Tibial nerve (tissue), 4 donors: ENCODE measurements at places on chromosomes 11 and 22.
A peak's percentile ranks its signal among the peaks of the same experiment; 100 is the strongest.

- no peak overlapping the region for H3K4me3 ChIP-seq
- H3K27me3 ChIP-seq = no peaks in the 10 kb centered on the region
- H3K27ac ChIP-seq = no peak overlapping the region
- H3K36me3 ChIP-seq = peaks cover 7% of the 10 kb centered on the region
- no peak for DNase-seq
These were observed 25.2 kb downstream of the FAM76B start for GRCh38 chr11:95764267-95764898.

- no peak overlapping the region for H3K4me3 ChIP-seq
- no peaks in the 10 kb centered on the region for H3K27me3 ChIP-seq
- no peaks in the 10 kb centered on the region for H3K4me1 ChIP-seq
- no peaks in the 10 kb centered on the region for H3K36me3 ChIP-seq
- no peak overlapping the region for H3K27ac ChIP-seq
These were observed 318.9 kb downstream of the CTTN start for GRCh38 chr11:70716986-70717775.

DNA sequence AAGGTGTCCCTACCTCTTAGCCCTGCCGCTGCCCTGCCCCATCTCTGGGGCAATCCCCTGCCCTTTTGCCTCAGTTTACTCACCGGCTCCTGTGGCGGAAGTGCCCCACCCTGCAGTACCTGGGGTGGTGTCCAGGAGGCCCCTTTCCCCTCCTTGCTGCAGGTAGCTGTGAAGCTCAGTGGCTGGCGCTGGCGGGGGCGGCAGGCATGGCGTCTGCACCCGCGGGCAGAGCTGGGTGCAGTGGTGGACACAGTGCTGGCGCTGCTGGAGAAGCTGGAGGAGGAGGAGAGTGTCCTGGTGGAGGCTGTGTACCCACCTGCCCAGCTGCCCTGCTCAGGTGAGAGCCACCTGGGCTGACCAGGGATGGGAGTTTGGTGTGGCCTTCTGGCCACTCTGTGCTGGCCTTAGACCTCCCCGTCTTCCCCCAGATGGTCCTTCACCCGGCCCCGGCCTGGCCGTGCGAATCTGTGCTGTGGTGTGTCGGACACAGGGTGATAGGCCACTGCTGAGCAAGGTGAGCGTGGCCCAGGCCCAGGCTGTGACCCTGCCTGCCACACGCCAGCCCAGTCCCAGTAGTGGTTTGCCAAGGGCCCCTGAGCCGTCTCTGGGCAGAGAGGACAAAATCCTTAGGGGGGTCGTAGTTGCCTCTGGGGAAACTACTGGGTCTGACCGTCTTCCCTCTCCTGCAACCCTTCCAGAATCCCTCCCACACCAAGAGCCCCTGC, 4.0 kb downstream of the CARNS1 start:
- H3K4me1 ChIP-seq = peaks cover 23% of the 10 kb centered on the region
- H3K27ac ChIP-seq = peak overlapping the region; percentile 93
- no peak for DNase-seq
- no peak overlapping the region for H3K4me3 ChIP-seq

GRCh38 chr22:41445129-41446056, 1.2 kb downstream of the TOB2 start:
- peaks cover 18% of the 10 kb centered on the region for H3K36me3 ChIP-seq
- no peaks in the 10 kb centered on the region for H3K27me3 ChIP-seq
- H3K4me3 ChIP-seq = peak overlapping the region; percentile 89
- peak overlapping the region; percentile 99 for H3K27ac ChIP-seq
- peaks cover 26% of the 10 kb centered on the region for H3K4me1 ChIP-seq

DNA sequence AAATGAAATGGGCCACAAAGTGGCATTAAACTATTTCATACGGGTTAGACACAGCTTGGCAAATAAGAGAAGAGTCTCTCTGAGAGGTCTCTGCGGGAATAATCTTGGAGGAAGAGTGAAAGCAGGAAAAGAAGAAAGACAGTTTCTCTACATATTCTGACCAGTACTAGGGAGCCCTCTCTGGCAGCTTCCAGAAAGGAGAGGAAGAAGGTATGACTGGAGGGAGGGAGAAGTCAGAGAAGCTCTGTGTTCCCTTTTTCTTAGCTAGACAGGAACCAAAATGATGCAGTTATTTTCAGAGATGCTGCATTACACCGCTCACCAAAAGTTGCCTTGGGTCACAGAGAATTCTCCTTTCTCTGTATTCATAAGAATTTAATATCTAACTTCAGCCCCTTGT, 382.1 kb downstream of the KCNA4 start:
- H3K27ac ChIP-seq = no peak overlapping the region
- no peak for DNase-seq
- H3K27me3 ChIP-seq = no peaks in the 10 kb centered on the region
- H3K36me3 ChIP-seq = no peaks in the 10 kb centered on the region

DNA sequence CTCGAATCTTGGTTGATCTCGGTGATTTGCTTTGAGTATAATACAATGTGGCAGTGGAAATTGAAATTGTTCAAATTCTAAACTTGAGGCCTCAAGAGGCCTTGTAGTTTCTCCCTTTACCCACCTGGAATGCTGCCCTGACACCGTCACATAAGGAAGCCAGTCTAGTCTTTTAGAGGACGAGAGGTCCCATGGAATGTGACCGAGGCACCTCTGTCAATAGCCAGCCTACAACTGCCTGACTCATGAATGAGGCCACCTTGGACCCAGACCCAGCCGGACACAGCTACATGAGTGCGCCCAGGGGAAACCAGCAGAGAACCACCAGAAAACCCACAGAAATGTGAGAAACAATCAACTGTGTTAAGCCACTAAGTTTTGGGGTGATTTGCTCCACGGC, 52.5 kb downstream of the RPL27A start:
- no peaks in the 10 kb centered on the region for H3K27me3 ChIP-seq
- no peaks in the 10 kb centered on the region for H3K36me3 ChIP-seq
- no peak overlapping the region for H3K27ac ChIP-seq

DNA sequence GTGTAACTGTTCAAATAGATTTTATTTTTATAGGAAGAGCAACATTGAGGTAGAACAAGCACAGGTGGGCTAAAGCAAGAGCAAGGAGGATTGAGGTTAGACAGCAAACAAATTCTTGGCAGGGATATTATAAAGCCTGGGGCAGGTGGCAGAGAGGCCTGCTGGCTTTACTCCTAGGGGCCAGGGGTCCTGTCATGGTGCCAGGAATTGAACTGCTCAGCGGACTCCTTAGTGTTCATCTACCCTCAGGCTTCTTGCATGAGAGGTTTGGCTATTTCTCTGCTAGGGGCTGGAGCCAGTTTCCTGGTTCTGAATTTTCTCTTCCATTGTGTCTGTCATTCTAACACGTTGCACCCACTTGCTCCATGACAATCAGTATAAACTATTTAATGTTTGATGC, 217.2 kb upstream of the NCAM1 start:
- DNase-seq = no peak
- H3K36me3 ChIP-seq = no peaks in the 10 kb centered on the region
- no peaks in the 10 kb centered on the region for H3K27me3 ChIP-seq
- H3K27ac ChIP-seq = no peak overlapping the region
- H3K4me3 ChIP-seq = no peak overlapping the region

- no peak overlapping the region for H3K4me3 ChIP-seq
- no peak overlapping the region for H3K27ac ChIP-seq
- no peaks in the 10 kb centered on the region for H3K36me3 ChIP-seq
- H3K4me1 ChIP-seq = no peaks in the 10 kb centered on the region
- H3K27me3 ChIP-seq = no peaks in the 10 kb centered on the region
- DNase-seq = peak; percentile 36
These were observed 14.6 kb downstream of the MMP13 start for GRCh38 chr11:102940714-102941588.

GRCh38 chr11:120778685-120779490, 245.0 kb upstream of the TBCEL start:
- H3K27ac ChIP-seq = no peak overlapping the region
- no peak overlapping the region for H3K4me3 ChIP-seq
- DNase-seq = no peak
- H3K4me1 ChIP-seq = no peaks in the 10 kb centered on the region

DNA sequence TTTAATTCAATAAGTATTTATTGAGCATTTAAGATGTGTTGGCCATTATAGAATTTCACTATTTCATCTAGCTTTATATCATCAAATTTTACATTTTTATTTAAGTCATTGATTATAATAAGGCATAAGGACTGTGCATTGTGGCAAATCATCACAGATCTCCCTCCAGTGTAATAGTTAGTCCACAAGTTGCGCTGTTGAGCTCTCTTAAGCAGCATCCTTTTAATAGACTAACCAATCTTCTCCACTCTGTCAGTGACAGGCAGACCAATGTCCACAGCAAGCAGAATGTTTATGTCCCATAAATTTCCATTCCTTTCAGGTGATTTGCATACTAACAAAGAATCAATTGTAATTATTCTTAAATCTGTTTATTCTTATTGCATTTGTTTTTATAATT, 595.3 kb upstream of the CCDC90B start:
- H3K36me3 ChIP-seq = no peaks in the 10 kb centered on the region
- DNase-seq = no peak
- no peak overlapping the region for H3K27ac ChIP-seq
- no peaks in the 10 kb centered on the region for H3K27me3 ChIP-seq
- no peaks in the 10 kb centered on the region for H3K4me1 ChIP-seq
- no peak overlapping the region for H3K4me3 ChIP-seq

DNA sequence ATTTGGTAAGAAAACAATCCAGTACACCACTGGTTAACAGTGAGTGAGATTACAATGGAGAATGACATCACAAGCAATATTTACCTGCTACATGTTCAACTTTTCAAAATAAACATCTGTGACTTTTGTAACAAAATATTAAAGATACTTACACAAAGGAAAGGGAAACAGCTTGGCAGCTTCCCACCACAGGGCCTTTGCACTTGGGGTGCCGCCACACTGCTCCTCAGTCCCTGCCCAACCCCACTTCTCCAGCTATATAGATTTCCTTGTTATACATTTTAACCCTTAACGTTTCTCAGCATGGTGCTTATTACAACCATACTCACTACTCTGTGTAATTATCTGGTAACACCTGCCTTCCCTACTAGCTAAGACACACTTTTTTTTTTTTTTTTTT, 10.9 kb downstream of the KMT5B start:
- DNase-seq = no peak
- H3K4me3 ChIP-seq = no peak overlapping the region
- no peaks in the 10 kb centered on the region for H3K36me3 ChIP-seq
- H3K27ac ChIP-seq = no peak overlapping the region
- no peaks in the 10 kb centered on the region for H3K27me3 ChIP-seq

- no peak overlapping the region for H3K27ac ChIP-seq
- no peak overlapping the region for H3K4me3 ChIP-seq
- no peaks in the 10 kb centered on the region for H3K36me3 ChIP-seq
These were observed 211.9 kb downstream of the MYO18B start for GRCh38 chr22:25953919-25954318.

DNA sequence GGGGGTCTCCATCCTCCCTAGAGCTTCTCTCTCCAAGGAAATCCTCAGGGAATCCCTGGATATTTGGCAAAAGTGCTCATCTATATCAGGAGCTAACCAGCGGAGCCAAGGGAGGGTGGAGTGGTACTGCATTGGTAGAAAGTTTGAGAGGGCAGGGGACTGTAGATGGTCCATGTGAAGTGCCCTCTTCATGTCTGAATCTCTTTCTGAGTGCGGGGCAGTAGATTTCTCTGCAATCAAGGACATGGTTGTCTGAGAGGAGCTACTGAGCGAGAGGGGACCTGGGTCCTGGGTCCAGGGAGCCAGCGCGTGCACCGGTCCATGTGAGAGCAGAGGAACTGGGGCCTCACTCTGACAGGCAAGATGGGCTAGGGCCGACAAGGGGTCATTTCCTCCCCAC, 701 bp downstream of the DIXDC1 start:
- H3K4me1 ChIP-seq = no peaks in the 10 kb centered on the region
- H3K27me3 ChIP-seq = no peaks in the 10 kb centered on the region
- DNase-seq = no peak
- peak overlapping the region; percentile 80 for H3K27ac ChIP-seq
- peak overlapping the region; percentile 54 for H3K4me3 ChIP-seq

- no peak overlapping the region for H3K4me3 ChIP-seq
- no peaks in the 10 kb centered on the region for H3K36me3 ChIP-seq
- peaks cover 35% of the 10 kb centered on the region for H3K27me3 ChIP-seq
- no peak overlapping the region for H3K27ac ChIP-seq
These were observed 24.5 kb upstream of the CACNG2 start for GRCh38 chr22:36727927-36728488.

GRCh38 chr11:27218421-27219038, 144.5 kb downstream of the CCDC34 start:
- peaks cover 20% of the 10 kb centered on the region for H3K4me1 ChIP-seq
- no peak overlapping the region for H3K4me3 ChIP-seq
- no peaks in the 10 kb centered on the region for H3K36me3 ChIP-seq
- H3K27me3 ChIP-seq = no peaks in the 10 kb centered on the region
- DNase-seq = no peak

- peaks cover 39% of the 10 kb centered on the region for H3K4me1 ChIP-seq
- DNase-seq = no peak
- H3K4me3 ChIP-seq = no peak overlapping the region
- H3K27me3 ChIP-seq = no peaks in the 10 kb centered on the region
- H3K27ac ChIP-seq = peak overlapping the region; percentile 4
These were observed 15.9 kb downstream of the PICALM start for GRCh38 chr11:86052693-86053641.

GRCh38 chr11:96643173-96643572, 253.4 kb downstream of the JRKL start:
- H3K27ac ChIP-seq = no peak overlapping the region
- H3K4me3 ChIP-seq = no peak overlapping the region
- no peaks in the 10 kb centered on the region for H3K36me3 ChIP-seq
- DNase-seq = no peak

GRCh38 chr22:19848298-19849224, 6.1 kb downstream of the GNB1L start:
- no peak overlapping the region for H3K4me3 ChIP-seq
- no peaks in the 10 kb centered on the region for H3K27me3 ChIP-seq
- no peak overlapping the region for H3K27ac ChIP-seq
- peaks cover 24% of the 10 kb centered on the region for H3K4me1 ChIP-seq
- no peak for DNase-seq
- peaks cover 6% of the 10 kb centered on the region for H3K36me3 ChIP-seq

GRCh38 chr22:27312966-27313855, 488.3 kb downstream of the MN1 start:
- H3K36me3 ChIP-seq = no peaks in the 10 kb centered on the region
- no peak overlapping the region for H3K4me3 ChIP-seq
- no peak for DNase-seq
- no peak overlapping the region for H3K27ac ChIP-seq
- no peaks in the 10 kb centered on the region for H3K4me1 ChIP-seq
- no peaks in the 10 kb centered on the region for H3K27me3 ChIP-seq

DNA sequence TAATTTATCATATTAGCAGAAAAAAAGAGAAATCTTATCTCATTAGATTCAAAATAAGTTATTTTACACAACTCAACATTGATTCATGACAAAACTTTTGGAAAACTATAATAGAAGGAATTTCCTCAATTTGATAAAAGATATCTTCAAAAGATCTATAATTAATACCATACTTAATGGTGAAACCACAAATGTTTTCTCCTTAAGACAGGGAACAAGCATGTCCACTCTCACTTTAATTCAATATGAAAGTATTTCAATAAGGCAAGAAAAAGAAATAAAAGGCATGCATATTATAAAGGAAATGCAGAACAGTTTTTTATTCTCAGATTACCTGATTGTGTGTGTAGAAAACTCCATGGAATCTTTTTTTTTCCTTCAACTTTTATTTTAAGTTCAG, 23.6 kb downstream of the MTNR1B start:
- H3K27ac ChIP-seq = no peak overlapping the region
